ENCODE measurements at places on chromosomes 2 and 18.

DNA sequence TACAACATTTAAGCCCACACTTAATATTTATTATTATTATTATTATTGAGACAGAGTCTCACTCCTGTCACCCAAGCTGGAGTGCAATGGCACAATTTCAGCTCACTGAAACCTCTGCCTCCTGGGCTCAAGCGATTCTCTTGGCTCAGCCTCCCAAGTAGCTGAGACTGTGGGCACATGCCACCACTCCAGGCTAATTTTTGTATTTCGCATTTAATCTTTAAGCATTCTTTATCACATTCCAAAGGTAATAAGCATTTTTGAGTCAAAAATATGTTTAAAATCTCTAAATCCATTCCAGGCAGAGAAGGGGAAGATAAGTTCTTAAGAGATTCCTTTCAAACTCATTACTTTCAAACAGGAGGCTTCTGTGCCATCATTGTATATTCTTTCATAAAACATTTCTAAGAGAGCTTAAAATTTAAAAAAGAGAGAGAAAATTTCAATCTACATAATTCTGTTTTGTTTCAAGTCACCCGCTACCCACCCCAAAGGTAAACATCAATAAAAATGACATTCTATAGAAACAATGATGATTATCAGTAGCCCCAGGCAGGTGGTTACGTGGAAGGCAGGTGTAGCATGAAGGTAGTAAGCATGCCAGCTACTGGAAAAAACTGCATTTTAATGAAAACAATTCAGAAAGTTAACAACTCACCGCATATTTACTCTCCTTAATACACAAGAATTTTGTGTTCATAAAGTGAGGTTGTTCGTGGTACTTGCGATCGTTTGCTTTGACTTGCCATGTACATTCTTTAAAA lies 84.4 kb upstream of the NARS1 start:
- no peak for DNase-seq

DNA sequence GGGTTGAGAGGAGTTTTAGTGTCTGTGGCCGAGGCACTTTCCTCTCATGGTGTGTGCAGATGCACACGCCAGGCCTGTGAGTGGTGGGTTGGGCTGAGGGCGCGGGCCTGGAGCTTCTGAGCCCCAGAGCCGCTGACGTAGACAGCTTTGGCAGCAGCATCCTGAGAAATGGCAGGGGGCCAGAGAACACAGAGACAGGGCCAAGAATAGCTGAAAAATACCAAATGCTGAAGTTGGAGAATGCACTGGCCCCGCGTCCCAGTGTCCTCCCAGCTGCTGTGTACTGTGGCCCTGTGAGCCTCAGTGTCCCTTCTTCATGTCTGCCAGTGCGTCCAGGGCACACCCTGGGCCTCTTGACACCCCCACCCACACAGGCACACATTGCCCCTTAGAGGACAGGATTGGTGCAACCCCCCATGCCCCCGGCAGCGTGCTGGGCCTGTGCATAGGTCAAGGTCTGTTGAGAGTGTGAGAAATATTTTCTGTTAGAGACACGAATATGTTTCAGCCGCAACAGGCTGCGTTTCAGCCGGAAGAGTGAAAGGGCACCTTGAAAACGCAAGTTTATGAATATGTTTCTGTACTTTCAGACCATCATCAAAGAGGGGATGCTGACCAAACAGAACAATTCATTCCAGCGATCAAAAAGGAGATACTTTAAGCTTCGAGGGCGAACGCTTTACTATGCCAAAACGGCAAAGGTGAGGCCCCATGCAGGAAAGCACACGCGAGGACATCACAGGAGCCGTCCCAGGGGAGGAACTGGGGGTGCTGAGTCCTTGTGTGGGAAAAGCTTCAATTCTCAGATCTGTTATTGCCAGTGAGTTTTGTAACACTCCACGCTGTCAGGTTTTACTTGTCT lies 33.6 kb downstream of the DGKD start:
- DNase-seq, result no peak

GRCh38 chr18:13138420-13139139 lies 80.0 kb upstream of the LDLRAD4 start:
- DNase-seq, result no peak

- DNase-seq, result no peak
Measured at GRCh38 chr2:147845411-147845971, 662 bp downstream of the ACVR2A start.

DNA sequence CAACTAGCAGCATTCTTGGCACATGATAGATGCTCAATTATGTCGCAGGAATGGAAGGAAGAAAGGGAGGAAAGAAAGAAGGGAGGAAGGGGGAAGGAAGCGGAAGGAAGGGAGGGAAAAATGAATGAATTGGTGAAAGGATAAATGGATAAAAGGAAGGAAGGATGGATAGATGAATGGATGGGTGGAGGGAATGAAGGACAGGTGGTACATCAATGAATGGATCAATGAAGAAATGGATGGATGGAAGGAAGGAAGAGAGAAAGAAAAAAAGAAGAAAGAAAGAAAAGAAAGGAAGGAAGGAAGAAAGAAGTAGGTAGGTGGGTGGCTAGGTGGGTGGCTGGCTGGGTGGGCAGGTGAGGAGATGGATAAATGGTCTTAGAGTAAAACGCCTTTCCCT lies 56.8 kb downstream of the TWIST2 start:
- no peak for DNase-seq

DNA sequence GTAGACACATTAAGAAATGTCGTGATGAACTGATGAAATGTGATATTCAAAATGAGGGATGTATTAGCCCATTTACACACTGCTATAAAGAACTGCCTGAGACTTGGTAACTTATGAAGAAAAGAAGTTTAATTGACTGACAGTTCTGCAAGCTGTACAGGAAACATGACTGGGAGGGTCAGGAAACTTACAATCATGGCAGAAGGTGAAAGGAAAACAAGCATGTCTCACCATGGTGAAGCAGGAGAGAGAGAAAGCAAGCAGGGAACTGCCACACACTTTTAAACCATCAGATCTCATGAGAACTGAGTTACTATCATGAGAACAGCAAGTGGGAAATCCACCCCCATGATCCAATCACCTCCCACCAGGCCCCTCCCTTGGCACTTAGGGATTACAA lies 1010.8 kb upstream of the CELF4 start:
- DNase-seq, result no peak

GRCh38 chr18:58227361-58227930 lies 183.4 kb downstream of the NEDD4L start:
- no peak for DNase-seq

GRCh38 chr2:129733579-129733978 lies 245.9 kb upstream of the RAB6C start:
- no peak for DNase-seq

DNA sequence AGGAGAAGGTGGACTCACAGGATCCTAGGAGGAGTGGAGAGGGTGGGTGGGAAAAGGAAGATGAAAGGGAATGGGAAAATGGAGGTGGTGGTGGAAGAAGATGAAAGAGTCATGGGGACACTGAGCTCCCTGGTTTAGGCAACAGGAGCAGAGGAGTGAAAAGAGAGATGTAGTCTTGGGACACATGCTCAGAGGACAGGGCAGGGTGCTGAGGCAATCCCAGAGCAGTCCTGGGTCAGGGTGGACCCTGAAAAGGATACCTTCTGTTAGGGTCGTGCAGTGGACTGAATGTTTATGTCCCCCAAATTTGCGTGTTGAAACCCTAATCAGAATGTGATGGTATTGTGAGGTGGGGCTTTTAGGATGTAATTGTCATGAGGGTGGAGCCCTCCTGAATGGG lies 37.9 kb downstream of the SUCLG1 start:
- no peak for DNase-seq

- no peak for DNase-seq
Measured at GRCh38 chr2:164808776-164809175, 32.8 kb downstream of the COBLL1 start.

GRCh38 chr2:64482765-64483504 lies 29.0 kb downstream of the LGALSL start:
- DNase-seq, result no peak

DNA sequence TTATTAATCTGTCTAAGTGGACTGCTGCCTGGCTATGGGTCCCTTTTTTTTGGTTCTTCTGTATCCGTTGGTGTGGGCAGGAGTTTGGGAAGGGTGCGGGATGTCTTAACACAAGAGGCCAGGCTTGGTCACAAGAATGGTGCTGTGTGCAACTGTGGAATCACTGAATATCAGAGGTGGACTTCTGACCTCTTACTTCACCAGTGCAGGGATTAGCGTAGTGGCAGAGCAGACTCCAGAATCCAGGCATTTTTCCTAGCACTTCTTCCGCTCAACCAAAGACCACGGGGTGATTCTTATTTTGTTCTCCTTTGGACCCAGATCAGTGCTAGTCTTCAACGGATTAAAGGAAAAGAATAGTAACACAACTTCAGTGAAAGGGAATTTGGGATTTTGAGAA lies 254.3 kb upstream of the TNP1 start:
- DNase-seq, result no peak

DNA sequence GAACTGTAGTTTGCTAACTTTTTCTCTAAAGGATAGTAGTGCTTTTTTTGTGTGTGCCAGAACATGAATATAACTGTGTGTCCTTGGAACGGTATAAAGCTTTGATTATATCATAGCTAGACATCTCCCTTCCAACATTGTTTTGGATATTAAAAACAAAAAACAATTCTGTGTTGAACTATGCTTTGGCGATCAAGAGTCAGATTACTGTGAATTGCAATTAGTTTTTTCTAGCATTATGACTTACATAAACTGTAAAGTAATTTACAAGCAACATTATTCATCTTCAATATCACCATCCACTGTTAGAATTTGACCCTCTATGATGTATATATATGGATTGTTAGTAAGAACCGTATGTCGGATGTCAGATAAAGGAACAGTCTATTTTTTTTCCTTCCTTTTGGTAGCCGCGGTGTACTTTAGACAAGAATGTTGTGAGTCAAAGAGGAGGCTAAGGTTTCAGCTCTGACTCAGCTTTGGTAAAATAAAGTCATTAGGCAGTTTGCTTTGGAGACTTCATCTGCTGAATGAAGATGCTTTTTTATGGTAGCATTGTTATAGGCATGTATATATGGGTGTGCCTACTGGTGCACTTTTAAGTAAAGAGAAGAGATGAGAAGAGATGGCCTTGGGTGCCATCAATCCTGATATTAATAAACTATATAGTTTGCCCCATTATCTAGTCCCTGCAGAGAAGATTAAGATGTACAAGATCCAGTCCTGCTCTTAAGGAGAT lies 76.4 kb downstream of the LTBP1 start:
- DNase-seq, result no peak

- no peak for DNase-seq
Measured at GRCh38 chr18:64720781-64721464, 572.0 kb upstream of the LINC00305 start.

GRCh38 chr2:166773308-166773949 lies 114.9 kb upstream of the XIRP2 start:
- no peak for DNase-seq

GRCh38 chr2:32937602-32938448 lies 8.9 kb upstream of the LTBP1 start:
- no peak for DNase-seq

DNA sequence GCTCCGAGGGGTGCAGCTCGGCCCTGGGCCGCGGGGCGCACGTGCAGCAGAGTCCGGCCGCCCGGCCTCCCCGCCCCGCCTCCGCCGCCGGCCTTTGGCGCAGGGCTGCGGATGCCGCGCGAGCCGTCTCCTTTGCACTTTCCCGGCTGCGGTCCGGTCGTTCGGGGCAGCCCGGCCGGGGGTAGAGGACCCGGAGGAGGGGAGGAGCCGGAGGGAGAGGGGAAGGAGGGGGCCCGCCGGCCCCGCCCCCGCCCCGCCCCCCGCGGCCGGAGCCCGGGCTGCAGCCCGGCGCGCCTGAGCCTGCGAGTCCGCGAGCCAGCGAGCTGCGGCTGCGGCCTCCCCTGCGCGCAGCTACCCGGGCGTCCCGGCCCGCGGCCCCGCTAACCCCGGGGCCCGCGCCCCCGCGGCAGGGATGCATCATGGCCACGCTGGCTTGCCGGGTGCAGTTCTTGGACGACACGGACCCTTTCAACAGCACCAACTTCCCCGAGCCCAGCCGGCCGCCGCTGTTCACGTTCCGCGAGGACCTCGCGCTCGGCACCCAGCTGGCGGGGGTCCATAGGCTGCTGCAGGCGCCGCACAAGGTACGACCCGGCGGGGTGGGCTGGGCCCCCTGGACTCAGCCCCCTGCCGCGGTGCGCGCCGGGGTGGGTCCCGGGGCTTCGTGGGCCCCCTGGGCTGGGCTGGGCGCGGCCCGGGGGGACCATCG lies at the start of gene FHOD3:
Gene FHOD3 (plus strand): TSS at position 297 of the 709 bp plus-strand sequence. CDS start 123 bp downstream, at position 420.
- DNase-seq, result no peak

GRCh38 chr2:64295326-64296139 lies 151.3 kb upstream of the PELI1 start:
- no peak for DNase-seq

- DNase-seq, result no peak
Measured at GRCh38 chr2:238286551-238286950, 1.9 kb downstream of the PER2 start.
